CD8-positive, alpha-beta memory T cell (primary cell): ENCODE measurements at places on chromosomes 6 and 20. TPM values are rescaled to one million over a fixed set of nuclear protein-coding genes. Genes with fewer than 3 reads are reported as not detected.

- no peaks in the 10 kb centered on the region for H3K4me1 ChIP-seq
- no peak for DNase-seq
- no peaks in the 10 kb centered on the region for H3K36me3 ChIP-seq
- H3K27me3 ChIP-seq, result peaks cover 4% of the 10 kb centered on the region
- H3K27ac ChIP-seq, result no peak overlapping the region
These were observed 41.2 kb downstream of the LINC00237 start for GRCh38 chr20:21064924-21065323.

- H3K36me3 ChIP-seq, result no peaks in the 10 kb centered on the region
- no peak overlapping the region for H3K27ac ChIP-seq
- no peaks in the 10 kb centered on the region for H3K4me1 ChIP-seq
- H3K27me3 ChIP-seq, result no peaks in the 10 kb centered on the region
These were observed 402.5 kb upstream of the FKBP1C start for GRCh38 chr6:62808565-62809293.

DNA sequence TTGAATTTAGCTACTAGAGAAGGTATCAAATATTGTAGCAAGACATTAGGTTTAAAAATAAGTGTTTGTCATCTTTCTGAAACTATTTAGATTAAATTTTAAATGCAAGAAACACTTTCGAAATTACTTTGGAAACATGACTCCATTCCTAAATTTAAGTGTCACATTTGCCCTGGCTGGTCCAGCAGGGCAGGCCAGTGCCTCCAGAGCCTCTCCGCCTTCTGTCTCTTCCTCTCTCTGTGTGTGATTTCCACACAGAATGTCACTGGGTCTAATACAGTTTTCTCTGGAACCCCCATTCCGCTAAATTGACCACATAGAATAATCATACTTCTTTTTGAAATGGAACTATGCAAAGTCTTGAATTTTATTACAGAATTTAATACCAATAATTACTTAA lies 111.5 kb downstream of the SOBP start:
- H3K27ac ChIP-seq, result no peak overlapping the region
- no peak for DNase-seq
- H3K27me3 ChIP-seq, result no peaks in the 10 kb centered on the region

DNA sequence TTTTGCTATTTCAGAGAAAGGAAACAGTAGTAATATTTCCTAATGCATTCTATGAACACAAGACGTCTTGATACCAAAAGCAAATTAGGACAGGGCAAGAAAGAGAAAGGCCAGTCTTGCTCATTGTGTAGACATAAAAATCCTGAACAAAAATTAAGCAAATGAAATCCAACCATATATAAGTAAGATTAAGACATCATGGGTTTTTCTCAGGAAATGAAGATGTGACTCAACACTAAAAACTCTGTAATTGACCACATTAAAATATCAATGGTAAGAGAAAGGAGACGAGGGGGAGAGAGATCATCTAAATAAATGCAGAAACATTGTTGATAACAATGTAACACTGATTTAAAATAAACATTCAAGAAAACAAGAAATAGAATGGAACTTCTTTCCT lies 205.4 kb downstream of the SOD2 start:
- H3K27ac ChIP-seq, result no peak overlapping the region
- no peaks in the 10 kb centered on the region for H3K4me1 ChIP-seq
- H3K36me3 ChIP-seq, result no peaks in the 10 kb centered on the region
- H3K27me3 ChIP-seq, result no peaks in the 10 kb centered on the region

The SCGN gene
- total RNA-seq, result not detected

DNA sequence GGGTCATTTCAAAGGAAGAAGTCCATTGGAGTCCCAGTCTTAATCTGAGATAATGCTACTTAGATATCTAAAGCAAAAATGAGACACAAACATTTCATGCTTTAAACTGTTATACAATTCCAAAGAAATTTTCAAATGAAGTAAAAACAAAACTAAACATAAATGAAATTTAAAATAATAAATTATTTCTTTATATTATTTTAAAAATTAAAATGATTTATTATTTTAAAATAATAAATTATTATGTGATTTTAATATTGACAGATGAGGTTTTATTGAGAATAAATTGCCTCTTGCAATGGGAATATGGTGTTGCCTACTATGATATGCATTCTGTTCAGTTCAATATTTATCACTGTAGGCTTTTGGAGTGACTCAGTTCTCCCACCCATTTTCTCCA lies 93.7 kb upstream of the BACH2 start:
- no peaks in the 10 kb centered on the region for H3K36me3 ChIP-seq
- no peaks in the 10 kb centered on the region for H3K27me3 ChIP-seq
- peaks cover 12% of the 10 kb centered on the region for H3K4me1 ChIP-seq
- no peak overlapping the region for H3K27ac ChIP-seq
- H3K4me3 ChIP-seq, result no peak overlapping the region

GRCh38 chr6:35397806-35398418 lies 54.2 kb upstream of the FANCE start:
- H3K27ac ChIP-seq, result no peak overlapping the region
- no peaks in the 10 kb centered on the region for H3K27me3 ChIP-seq
- no peak for DNase-seq

DNA sequence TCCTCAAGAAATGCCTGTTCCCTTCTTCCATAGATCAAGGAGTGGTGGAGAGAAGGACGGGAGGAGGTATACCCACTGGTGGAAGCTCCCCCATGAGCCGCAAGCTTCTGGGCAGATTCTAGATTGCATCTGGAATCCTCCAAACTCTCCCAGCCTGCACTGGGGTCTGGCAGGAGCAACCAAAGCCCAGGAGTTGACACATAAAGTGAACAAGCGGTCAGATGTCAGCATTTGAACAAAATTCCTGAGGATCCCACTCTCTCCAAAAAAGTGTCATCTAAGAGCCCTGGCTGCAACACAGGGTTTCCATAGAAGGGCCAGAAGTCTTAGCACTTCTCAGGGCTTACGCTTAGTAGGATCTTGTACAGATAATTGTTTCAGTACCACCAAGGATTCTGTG lies 88.2 kb downstream of the KCNB1 start:
- DNase-seq, result no peak
- no peaks in the 10 kb centered on the region for H3K4me1 ChIP-seq
- no peak overlapping the region for H3K27ac ChIP-seq
- H3K36me3 ChIP-seq, result no peaks in the 10 kb centered on the region
- H3K27me3 ChIP-seq, result peaks cover 5% of the 10 kb centered on the region

The TJAP1 gene
- total RNA-seq, result 48.8 TPM

The SEC23B gene
- total RNA-seq, result 103 TPM

The TUBB2B gene
- not detected for total RNA-seq

DNA sequence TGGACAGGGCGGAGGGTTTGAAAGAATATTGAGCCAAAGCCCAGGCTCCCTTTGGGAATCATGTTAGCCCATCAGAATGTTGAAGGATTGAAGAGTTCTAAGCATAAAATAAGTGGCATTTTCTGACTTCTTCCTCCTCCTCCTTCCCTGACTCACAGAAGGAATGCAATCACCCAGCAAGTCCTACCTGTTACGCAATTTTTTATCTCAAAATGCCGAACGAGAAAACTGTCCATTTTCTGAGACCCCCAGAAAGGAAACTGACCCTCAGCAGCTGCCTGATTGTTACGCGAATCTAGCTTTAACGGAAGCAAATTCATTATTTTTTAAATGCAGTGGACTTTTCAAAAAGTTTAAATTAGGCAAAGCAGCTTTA lies 4.7 kb upstream of the DNAJC5 start:
- DNase-seq, result no peak
- H3K4me1 ChIP-seq, result peaks cover 6% of the 10 kb centered on the region
- H3K36me3 ChIP-seq, result peaks cover 17% of the 10 kb centered on the region
- no peak overlapping the region for H3K4me3 ChIP-seq
- H3K27ac ChIP-seq, result no peak overlapping the region

The TLDC2 gene
- total RNA-seq, result not detected

The PRL gene
- not detected for total RNA-seq

The C6orf163 gene
- total RNA-seq, result 1.5 TPM
